ENCODE measurements at places on chromosomes 4 and X.

- DNase-seq = no peak
Measured at GRCh38 chr4:54254116-54254914, 25.2 kb downstream of the PDGFRA start.

GRCh38 chrX:44742480-44743155, 101.2 kb upstream of the DUSP21 start:
- no peak for DNase-seq

DNA sequence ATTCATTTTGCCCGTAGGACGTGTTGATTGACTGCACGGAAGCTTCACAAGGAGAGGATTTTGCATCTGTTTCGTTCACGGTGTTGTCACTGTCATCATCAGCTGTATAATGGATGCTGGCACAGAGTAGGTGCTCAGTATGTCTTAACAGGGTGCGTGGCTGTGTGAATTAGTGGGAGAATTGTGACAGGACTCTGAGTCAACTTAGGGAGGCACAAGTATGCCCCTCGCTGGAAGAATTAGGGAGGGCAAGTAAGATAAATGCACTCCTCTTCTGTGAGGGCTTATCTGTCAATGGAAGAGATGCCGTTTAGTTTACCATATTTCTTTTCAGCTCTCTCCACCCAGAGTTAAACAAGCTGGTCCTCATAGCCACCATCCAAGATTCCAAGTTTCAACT, 107.2 kb downstream of the TRIML1 start:
- no peak for DNase-seq

DNA sequence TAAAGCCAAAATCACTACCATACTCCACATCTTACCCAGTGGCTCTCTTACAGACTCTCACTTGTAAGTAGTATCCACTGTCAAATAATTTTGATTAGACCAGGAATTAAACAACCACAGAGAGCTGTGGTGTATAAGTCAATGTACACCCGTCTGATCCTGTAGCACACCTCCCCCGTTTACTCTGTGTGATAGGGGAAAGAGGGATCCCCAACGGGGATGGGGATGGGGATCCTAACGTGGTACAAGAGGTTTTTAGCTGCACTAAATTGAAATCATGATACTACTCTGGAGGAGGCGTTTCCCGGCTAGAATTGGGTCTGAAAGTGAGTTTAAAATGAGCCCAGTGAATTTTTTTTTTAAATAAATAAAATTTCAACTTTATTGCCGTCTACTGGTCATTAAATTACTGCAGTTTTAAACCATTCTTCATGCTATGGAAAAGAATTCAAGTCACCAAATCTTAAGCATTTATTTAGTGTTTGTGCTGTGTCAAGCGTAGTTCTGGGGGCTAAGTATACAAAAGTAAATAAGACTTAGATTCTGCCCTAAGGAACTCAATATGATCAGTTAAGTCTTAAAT, 76.6 kb downstream of the INTS12 start:
- no peak for DNase-seq

DNA sequence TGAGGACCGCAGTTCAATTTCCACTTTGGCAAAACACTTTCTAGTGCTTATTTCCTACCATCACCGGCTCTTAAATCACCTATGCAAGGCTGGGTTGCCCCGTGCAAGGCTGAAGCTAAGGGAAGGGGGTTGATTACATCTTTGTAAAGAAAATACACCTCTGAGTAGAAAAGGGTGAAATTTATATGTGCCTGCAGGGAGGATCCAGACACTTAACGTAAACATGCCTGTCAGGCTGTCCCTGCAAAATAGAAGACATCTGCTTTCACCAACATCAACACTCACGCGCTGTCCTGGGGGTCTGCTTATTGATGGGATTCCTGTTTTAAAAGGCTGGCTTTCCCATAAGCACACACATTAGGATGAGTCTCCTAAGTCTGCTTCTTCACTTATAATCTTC, 92.0 kb downstream of the PRKX start:
- DNase-seq = no peak

Data from cerebellar nuclear complex (tissue), 1 donor.